ENCODE measurements at places on chromosomes 1 and 21.
A peak's percentile ranks its signal among the peaks of the same experiment; 100 is the strongest.

DNA sequence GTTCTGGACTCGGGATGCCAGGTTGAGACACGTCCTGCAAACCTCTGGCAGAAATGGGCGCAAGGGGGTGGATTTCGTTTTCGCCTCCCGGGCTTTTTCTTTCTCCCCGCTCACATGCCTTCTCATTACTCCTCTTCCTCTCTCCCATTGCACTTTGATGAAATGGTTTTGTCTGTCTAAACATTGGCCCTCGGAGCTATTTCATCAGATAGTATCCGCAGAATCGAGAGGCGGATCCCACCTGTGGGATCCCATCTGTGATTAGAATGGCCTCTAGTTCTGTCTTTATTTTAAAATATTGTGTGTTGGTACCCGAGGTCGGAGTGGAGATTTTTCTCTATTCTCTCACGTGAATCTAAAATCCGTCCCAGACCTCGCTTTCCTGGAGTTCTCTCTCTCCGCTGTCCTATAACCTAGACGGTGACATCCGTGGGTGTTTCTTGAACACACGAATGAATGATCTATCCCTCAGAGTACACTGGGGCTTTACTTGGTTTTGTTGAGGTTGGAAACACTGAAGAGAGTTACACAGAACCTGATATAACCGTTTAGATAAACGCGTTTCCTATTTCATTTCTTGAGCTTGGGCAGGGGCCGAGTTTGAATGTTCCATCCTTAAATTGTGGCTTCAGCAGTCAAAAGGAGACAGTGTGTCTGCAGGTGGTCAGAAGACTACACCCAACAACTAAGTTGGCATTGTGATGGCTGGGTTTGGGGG lies 2.0 kb downstream of the EDARADD start:
- no peak for DNase-seq

DNA sequence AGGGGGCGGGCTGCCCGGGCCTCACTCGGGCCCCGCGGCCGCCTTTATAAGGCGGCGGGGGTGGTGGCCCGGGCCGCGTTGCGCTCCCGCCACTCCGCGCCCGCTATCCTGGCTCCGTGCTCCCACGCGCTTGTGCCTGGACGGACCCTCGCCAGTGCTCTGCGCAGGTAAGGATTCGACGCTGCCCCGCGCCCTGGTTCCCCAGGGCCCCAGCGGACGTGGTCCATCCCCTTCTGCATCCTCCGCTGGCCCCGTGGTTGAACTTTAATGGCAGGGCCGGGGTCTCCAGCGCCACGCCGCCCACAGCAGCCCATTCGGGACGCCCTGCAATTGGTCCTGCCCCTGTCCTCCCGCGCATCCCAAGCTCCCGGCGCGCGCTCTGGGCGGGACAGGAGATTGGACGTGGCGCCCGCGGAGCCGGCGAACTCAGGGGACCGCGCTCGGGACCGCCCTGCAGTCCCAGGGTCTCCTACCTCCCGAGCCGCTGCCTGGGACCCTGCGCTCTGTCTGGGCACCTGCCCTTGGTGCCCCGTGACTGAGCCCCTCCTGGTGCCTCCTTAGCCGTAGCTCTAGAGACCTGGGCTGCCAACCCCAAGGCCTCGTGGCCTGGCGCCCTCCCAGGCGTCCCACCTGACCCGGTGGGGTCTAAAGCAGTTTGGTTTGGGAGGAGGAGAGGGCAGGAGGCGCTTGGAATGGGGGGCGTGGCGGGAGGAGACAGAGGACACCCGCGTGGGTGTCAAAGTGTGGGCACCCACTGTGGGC lies at the start of gene ALPL:
TSS of gene ALPL (plus strand) at position 73 of the 762 bp plus-strand sequence. CDS start 44,659 bp downstream, outside the sequence.
- no peak for DNase-seq

- no peak for DNase-seq
These were observed 229.5 kb upstream of the VAMP3 start for GRCh38 chr1:7541629-7542028.

DNA sequence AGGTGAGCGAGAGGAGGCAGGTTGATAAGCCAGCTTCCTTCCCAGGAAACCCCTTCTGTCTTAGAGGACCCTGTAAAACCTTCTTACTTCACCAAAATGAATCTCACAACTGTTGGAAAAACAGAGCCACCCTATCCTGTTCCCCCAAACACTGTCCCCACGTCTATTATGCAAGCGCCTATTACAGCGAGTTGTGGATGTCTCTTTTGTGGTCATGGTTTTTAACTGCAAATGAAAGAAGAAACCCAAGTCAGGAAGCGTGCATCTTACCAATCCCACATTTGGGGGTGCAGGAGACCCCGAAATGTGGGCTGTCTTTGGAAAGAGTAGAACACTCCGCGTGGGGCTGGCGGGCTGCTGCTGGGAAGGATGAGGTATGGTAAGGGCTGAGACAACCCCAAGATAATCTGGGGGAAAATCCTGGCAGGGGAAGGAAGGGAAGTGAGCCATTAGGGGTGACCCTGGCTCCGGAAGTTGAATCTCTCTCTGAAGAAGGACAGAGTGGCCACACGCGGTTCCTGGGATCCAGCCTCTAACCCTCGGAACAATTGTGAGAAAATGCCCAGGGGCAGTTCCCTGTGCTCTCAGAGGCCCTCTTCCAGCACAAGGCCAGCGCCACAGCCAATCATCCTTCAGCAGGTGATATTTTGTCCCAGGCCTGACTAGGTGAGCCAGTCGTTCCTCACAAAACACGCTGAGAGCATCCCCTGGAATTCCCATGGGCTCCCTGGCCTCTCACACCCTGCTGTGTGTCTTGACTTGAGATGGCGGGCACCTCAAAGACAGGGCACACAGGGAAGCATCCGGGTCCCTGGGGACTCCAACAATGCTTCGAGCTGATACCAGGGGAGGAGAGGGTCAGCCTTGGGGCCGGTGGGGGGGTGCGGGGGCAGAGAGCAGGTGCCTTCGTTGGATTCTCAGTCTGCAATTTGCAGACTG lies 168.5 kb upstream of the IRF2BP2 start:
- DNase-seq: no peak

DNA sequence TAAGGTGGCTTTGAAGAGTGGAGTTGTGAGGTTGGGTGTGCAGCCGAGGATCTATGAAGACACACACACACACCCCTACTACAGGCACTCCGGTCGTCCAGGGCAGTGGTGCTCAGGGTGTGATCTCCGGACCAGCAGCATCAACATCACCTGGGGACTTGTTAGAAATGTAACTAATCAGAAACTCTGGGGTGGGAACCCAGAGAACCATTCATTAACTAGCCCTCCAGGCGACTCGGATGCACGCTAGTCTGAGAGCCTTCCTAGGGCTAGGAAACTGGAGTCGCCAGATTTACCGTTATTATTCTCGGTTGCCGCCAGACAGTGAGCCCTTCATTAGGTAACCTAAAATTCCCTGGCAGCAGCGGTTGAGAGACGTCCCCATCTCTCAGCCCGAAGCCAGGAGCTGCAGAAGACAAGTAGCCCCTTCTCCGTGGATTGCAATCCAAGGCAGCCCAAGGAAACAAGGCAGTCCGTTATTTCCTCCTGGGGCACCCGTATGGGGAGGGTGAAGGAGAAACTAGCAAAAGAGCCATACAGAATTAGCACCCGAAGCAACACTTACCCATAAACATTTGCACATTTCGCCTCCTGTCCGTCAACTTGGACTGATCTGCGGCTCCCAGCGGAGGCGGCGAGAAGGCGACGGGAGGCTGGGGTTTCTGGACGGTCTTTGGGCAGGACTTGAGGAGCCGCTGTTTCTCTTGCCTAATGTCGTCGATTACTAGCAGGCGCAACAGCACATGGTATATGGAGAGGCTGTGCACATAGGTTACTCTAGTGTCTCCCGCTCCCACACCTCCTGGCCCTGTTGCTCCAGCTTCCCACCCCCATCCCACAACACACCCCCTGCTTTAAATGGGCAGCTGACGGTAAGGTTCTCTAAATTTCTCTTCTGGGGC lies 2.9 kb upstream of the CCN1 start:
- DNase-seq: no peak

DNA sequence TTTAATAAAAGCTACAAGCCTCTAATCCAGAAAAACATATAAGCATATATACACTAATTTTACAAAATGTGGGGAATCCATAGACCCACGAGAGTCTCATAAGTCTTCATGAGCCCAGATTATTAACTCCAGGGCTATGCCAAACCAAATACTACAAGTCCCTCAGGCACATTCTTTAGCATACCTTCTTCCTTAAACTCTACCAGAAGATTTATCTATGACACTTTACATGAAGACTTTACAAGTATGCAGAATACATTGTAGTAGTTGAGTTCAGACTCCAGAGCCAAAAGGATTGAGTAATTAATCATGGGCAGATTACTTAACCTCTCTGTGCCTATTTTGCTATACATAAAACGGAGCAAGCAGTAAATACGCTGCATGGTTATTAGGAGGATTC lies 793.7 kb upstream of the ADGRL2 start:
- peak; percentile 0 for DNase-seq

GRCh38 chr1:111127923-111128643 lies 11.8 kb downstream of the DRAM2 start:
- DNase-seq: no peak

GRCh38 chr21:28216976-28217523 lies 775.6 kb downstream of the LTN1 start:
- no peak for DNase-seq

DNA sequence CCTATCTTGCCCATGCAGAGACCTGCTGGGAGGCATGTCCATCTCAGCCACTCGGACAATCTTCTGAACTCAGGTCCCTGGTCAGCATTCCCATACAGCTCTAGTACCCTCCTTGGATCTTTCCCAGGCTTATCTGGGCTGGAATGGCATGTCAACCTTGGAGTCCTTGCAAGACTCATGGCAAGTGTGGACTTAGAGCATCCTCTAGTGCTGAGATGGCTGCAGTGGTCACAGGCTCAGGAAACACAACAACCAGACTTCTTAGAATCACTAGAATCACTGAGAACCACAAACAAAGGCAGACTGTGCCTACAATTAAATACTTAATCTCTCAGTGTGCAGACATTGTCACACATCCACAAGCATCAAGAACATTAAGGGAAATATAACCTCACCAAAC lies 73.1 kb upstream of the TSHB start:
- peak; percentile 24 for DNase-seq

DNA sequence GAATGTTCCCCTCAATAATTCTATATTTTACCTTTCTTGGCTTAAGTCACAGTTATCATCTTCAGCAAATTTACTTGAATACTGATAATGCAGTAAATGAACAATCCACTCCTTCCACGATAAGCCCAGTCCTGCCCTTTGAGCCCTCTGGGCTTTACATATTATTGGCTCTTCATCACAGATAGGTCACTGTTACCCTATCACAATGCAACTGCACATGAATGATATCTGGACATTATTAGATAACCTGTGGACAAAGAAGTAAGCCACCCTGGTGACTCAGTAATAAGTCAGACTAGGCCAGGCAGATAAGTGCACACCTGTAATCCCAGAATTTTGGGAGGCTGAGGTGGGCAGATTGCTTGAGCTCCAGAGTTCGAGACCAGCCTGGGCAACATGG lies 69.4 kb downstream of the SPATA6 start:
- no peak for DNase-seq

- no peak for DNase-seq
These were observed 78.9 kb downstream of the KCNJ6 start for GRCh38 chr21:37837381-37837780.

DNA sequence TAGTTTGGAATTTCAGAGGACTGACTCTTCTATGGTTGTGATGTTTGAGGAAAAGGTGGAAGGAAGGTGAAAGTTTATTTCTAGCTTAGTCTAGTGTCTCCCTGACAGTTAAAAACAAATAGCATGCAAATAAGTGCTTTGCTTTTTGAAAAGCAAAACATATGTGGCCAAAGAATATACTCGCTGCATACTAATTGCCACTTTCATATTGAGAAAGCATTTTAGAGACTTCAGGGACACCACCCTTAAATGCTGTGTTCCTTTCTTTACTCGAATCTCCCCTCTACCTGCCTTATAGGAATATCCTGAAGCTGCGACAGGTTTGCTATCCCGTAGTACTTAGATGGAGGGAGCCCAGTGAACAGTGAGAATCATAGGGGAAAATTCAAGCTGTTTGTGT lies 23.2 kb downstream of the GLUL start:
- no peak for DNase-seq

GRCh38 chr1:180218806-180219765 lies 11.0 kb upstream of the LHX4 start:
- no peak for DNase-seq

GRCh38 chr1:219088778-219089557 lies 84.7 kb upstream of the LYPLAL1 start:
- DNase-seq: peak; percentile 95

GRCh38 chr1:213266983-213267772 lies 216.1 kb downstream of the RPS6KC1 start:
- DNase-seq: no peak

GRCh38 chr1:228351850-228352249 lies 54.8 kb downstream of the TRIM11 start:
- DNase-seq: no peak

GRCh38 chr1:172837816-172838679 lies 179.1 kb downstream of the FASLG start:
- peak; percentile 21 for DNase-seq

DNA sequence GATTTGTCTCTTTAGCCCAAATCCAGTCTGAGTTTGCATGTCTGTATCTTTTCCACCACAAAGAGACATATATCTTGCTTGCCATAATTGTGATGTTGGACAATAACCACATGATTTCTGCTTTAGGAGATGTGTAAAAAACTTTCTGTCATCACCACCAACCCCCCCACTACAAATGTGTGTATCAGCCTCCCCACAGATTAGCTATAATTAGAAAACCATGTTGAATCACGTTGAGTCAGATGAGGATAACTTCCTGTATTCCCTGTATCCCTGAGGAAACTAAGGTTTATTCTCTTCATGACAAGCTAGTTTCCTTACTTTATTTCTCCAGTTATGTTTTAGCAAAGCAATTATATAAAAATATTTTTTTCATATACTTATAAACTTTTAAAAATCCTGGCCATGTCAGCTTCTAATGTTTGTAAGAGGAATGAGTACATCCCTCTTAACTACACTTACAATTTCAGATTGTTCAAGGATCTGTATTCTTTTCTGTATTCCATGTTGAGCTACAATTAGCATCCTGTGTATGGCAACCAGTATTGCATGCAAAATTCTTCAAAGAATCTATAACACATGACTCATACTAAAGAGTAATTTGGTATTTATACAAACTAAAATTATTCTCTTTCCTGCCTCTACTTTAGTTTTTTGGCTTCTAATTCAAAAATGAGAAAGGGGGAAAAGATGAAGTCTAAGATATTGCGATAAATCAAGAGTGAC lies 143.0 kb downstream of the FMN2 start:
- DNase-seq: peak; percentile 91

DNA sequence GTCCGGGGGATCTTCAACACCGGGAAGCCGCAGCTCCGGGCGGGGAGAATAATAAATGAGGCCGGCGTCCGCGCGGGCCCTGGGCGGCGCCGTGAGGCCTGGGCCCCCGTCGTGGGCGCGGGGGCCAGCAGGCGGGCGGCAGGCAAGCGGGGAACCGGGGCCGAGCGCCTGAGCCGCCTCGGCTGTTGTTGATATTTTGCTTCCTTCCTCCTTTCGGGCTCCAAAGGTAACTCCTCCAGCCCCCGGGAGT lies at the start of gene MEF2D:
TSS of gene MEF2D (minus strand) at position 233 of the 250 bp plus-strand sequence. CDS start 17,483 bp downstream, outside the sequence.
- no peak for DNase-seq

DNA sequence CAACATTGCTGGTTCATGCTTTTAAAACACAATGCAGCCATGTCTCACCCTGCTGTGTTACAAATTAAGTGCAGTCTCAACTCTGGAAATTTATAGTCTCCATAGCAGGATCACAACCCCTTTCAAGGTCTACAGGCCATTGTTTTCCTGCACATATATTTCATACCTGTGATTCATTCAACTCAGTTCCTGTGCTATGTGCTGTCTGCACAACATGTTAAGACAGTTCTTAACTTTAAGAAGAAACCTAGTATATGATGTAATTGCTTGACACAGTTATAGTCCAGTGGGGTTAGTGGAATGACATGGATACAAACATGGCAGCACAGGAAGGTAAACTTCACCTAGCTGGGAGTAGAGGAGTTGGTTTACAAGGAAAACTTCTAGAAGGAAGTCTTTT lies 106.4 kb downstream of the IFI44 start:
- no peak for DNase-seq
